Activated T-helper 17 cell treated with anti-CD3 and anti-CD28 coated beads, Interleukin-2, amount 50 U/mL, for 72 hours (primary cell): ENCODE measurements at places on chromosomes 7 and 10. TPM values are rescaled to one million over a fixed set of nuclear protein-coding genes. Genes with fewer than 3 reads are reported as not detected.

GRCh38 chr10:111522551-111522950 lies 445.7 kb downstream of the ADRA2A start:
- ATAC-seq, result no peak

DNA sequence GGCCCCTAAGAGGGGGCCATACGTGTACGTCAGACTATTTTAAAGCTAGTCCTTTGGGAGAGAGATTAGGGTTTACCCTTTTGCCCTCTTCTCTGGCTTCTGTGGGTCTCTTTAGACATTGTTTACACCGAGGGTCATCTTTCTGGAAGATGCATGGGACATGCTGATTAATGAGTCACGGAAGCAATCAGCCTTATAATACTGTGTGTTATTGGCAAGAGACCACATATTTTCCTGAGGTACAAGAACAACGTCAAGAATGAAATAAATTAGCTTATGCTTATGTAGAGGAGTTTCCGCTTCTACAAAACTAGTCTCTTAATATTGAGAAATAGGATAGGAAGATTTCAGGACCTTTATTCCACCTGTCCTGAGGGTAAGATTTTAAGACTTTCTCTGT lies 327.7 kb downstream of the BBS9 start:
- no peak for ATAC-seq

GRCh38 chr7:29598613-29599012 lies 35.0 kb downstream of the PRR15 start:
- ATAC-seq, result no peak

DNA sequence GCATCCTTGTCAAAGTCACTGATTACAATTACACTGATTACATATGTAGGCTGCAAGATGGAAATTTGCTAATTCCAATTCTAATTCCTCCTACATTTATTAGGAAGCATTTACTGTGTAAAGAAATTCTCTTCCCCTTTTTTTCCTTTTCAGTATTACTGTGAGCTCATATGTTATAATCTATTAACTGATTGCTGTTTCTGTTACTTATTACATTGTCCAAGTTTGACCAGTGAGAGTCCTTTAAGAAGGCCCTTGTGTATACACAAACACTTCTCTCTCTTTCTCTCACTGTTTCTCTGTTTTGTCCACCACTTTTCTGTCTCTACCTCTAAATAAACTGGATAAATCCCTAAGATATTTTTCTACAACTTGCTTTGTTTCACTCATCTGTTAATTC lies 31.5 kb downstream of the PHF14 start:
- no peak for ATAC-seq

ACTR3C gene
- total RNA-seq, result 9.4 TPM

GRCh38 chr7:123749537-123749857 lies 694 bp upstream of the WASL start:
- ATAC-seq, result peak; percentile 13

- no peak for ATAC-seq
Observed at GRCh38 chr7:68470836-68471435, 1127.3 kb upstream of the AUTS2 start.

- ATAC-seq, result no peak
Observed at GRCh38 chr7:46626691-46627310, 705.7 kb upstream of the IGFBP3 start.

- ATAC-seq, result no peak
Observed at GRCh38 chr7:137287651-137288258, 55.8 kb downstream of the PTN start.

GRCh38 chr10:35640951-35641675 lies 983 bp downstream of the FZD8 start:
- peak; percentile 33 for ATAC-seq

TMEM196 gene
- not detected for total RNA-seq

DNA sequence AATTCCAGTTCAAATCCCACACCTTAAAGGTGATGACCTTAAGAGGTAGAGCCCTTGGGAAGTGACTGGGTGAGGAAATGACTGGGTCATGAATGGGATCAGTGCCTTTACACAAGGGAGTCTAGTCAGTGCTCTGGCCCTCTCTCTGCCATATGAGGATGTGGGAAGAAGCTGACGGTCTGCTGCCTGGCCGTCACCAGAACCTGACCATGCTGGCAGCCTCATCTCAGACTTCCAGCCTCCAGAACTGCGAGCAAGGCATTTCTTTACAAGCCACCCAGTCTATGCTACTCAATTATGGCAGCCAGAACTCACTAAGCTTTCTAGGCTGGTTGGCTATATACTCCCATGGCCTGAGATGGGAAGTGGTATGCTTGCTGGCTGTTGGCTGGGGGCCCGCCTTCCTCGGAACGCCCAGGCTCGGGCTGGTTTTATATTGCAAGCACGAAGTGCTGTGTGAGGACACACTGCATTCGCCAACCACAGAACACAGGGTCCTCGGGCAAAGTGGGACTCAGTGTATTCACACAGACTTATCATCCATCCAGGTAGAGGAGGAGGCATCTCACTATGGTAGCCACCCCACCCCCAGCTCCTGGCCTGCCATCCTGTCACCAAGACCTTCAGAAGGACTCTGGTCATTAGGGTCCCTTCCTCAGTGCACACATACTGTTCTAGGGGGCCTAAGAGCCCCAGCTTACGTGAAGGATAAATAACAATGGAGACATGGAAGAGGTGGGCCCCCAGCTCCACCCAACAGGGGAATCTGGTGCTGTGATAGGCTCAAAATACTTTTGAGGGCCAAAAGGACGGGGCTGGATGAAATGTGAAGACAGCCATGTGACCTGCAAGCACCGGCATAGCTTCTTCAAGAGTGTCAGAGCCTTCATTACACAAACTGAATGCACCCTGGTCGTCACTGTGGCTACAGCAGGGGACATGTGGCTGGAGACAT lies 49.0 kb downstream of the ZRANB1 start:
- ATAC-seq, result no peak

DNA sequence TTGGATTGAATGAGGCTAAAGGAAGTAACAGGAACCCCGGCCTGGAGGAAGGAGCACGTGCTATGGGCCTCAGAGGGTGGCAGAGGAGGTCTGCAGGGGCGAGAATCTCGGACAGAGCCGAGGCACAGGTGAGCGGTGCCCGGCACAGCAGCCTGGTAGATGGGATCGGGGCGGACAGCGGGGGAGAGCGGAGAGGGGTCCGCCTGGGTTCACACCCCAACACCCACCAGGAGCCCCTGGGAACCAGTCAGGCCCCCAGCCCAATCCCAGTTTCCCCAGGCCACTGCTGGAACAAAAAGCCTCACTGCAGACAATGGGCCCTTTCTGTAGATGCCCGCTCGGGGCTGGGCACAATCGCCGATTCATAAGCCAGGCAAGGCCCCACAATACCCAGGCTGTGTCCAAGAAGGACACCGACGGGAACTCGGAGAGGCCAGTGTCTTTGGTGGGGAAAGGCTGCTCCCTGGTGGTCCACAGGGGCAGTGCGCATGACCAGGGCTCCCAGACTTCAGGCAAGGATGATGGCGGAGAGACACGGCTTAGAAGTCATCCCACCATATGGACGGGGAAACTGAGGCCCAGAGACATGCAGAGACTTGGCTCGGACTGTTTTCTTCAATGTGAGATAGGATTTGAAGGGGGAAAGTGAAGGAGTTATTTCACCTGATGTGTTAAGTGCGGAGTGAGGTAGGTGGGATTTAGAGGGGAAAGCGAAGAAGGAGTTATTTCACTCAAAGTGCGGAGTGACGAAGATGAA lies 106.9 kb upstream of the GPR26 start:
- ATAC-seq, result peak; percentile 66

- no peak for ATAC-seq
Observed at GRCh38 chr10:1724921-1725488, 12.3 kb downstream of the ADARB2 start.

PIP4K2A gene
- total RNA-seq, result 86.1 TPM

DNA sequence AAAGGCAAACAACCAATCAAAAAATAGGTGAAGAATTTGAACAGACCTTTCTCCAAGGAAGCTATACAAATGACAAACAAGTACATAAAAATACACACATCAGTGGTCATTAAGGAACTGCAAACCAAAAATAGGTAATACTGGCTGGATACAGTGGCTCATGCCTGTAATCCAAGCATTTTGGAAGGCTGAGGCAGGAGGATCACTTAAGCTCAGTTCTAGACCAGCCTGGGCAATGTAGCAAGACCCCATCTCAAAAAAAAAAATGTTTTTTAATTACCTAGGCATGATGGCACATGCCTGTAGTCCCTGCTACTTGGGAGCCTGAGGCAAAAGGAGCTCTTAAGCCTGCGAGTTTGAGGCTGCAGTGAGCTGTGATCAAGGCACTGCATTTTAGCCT lies 19.3 kb downstream of the CDCA7L start:
- no peak for ATAC-seq

DNA sequence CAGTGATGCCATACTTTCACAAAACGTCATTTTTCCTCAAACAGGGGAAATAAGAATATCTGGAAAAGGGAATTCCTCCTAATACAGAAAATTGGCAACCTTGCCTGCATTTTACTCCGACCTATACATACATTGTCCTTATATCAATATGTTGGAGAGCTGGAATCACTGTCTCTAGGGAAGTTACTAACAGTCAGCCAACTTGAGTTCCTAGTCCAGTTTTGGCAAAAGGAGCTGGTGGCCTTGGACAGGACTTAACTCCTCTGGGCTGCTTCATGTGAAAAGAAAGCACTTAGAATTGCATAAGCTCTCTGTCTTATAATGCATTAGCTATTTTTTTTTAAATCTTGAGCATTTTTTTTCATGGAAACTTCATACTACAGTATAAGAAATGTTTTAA lies 174.2 kb upstream of the HGF start:
- ATAC-seq, result no peak
